CD8-positive, alpha-beta memory T cell (primary cell): ENCODE measurements at places on chromosomes 3 and 15.

DNA sequence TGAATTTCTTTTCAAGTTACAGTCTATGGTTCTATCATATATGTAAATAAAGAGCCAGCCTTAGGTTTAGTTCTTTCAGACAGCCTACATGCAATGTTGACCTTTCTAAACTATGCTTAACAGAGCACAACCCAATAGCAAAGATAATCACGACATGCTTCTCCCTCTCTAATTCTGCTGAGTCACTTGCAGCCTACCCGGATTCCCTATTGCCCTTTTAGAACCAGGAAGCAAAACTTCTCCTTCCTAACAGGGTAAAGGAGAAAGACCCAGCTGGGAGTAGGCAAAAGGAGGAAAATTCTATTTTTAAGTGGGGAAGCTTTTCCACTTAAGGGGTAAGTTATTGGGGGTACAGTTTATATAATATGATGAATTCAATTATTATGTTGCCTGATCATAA, 79.3 kb downstream of the SLC7A14 start:
- DNase-seq, result no peak

GRCh38 chr3:65573548-65574116, 465.1 kb downstream of the MAGI1 start:
- no peak for DNase-seq

DNA sequence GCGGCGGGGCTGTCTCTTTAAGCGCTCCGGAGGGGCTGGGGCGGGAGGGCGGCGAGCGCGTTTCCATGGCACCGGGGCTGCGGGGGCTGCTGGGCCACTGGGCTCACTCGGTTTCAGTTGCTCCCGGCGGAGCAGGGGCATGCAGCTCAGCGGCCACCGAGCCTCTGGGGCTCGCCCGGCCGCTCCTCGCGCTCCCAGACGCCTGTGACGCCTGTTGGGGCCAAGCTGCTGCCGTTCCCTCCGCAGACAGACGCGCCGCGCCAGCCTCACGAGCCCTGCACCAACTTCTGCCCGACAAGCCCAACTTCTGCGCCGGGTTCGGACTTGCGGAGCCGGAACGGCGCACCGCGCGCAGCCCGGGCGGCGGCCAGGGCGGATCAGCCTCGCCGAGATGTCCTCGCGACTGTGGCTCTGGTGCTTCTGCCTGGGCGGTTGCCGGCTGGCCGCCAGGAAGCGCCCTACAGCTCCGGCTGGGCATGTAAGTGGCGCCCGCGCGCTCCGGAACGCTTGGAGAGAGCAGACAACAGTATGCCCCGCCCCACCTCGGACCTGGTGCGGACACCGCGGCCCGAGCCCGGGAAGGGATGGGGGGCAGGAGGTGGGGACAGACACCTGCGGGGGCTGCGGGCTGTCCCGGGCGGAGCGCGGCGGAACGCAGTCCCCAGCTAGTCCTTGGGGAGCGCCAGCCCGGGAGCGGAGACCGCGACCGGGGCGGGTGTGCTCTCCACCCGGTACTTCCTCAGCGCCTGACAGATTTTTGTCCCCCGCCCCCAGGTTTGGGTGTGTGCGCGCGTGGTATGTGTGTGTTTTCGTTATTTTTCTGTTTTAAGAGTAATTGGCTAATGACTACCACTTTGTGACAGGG, 154.1 kb upstream of the GOLIM4 start:
- DNase-seq, result no peak

GRCh38 chr3:59777667-59778077, 727.8 kb upstream of the CFAP20DC start:
- no peak for DNase-seq

DNA sequence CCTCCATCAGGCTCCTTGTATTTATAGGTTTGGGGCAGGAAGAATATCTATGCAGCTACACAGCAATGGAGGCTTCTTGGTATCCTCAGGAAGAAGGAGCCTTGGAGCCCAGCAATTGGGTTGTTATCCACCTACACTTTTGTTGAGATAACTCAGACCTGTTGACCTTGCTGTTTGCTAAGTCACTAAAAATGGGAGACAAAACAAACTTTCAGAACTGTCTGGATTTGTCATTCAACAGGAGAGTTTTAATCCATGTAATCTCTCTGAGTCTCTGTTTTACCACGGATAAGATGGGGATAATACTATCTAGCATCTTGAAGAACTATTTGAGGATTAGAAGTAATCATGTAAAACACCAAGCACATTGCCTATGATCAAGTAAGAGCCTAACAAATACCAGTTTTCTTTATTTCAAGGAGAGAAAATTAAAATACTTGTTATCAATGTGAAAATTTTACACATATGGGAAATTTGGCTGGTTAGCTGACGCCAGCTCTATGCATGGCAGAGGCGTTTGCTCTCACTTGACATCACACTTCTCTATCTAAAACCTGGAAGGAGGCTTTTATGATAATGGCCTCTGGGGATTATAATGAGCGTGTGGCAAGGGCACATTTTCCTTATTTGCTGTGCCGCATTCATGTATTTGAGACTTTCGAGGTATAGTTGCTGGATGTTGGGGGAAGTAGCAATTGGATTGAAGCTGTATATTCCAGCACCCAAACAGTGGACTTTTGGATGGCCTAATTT, 215.6 kb downstream of the PDCD6IP start:
- DNase-seq, result no peak

- no peak for DNase-seq
These were observed 216.7 kb upstream of the CFAP20DC start for GRCh38 chr3:59266551-59266950.

DNA sequence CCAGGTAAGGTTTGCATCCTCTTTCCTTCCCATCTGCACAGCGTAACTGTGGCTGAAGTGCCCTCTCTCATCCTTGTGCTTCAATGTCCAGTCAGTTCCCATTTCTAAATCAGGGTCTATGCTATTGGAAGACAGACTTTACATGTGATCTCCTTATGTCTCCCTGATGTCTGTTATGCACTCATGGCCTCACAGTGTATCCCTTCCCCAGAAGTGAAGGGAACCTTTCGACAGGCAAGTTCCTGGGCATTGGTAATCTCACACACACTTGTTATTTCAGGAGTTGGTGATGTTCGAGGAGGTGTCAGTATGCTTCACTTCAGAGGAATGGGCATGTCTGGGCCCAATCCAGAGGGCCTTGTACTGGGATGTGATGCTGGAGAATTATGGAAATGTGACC, 7.4 kb downstream of the ZNF197 start:
- DNase-seq, result no peak

- DNase-seq, result no peak
These were observed 19.1 kb upstream of the FSTL1 start for GRCh38 chr3:120469882-120470301.

DNA sequence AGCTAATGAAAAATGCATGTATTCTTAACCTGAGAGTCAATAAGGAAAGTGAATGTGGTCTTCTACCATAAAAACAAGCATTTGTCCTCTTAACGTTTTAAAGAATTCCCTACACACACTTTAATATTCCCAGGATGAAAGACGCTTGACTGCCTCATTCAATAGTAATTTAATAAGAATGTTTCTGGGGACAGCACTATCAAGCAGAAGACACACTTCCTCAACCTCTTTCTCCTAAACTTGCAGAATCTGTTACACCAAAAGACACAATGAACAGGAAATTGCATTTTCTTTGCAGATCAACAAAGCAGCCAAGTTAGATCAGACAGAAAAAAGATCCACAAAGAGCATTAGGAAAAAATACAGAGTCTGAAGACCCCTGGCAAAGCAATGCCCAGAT, 97.7 kb downstream of the PLCH1 start:
- no peak for DNase-seq

GRCh38 chr3:152128356-152128755, 140.4 kb upstream of the MBNL1 start:
- DNase-seq, result no peak

DNA sequence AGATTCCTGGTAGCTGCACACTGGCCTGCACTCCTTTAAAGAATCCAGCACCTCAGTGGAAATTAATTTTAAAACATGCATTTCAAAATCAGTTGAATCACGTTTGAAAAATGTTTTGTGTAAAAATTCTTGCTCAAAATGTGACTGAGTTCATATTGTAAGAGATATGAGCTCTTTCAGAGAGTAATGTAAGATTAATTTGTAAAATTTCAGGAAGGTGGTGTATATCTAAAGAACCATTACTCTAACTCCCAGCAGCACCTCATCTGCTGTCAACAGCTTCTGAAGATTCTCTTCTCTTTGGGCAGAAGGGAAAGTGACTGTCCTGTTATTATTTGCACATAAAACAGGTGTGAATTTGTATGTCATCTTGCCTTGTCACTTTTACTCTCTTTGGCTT, 97.5 kb upstream of the PLXNA1 start:
- DNase-seq, result no peak

GRCh38 chr3:16412192-16412800, 101.2 kb downstream of the RFTN1 start:
- DNase-seq, result no peak
